ENCODE measurements at places on chromosomes 7 and 10.

- DNase-seq: no peak
These were observed 137.4 kb downstream of the HGF start for GRCh38 chr7:81632418-81632817.

- no peak for DNase-seq
These were observed 61.0 kb upstream of the MKRN1 start for GRCh38 chr7:140540136-140540777.

DNA sequence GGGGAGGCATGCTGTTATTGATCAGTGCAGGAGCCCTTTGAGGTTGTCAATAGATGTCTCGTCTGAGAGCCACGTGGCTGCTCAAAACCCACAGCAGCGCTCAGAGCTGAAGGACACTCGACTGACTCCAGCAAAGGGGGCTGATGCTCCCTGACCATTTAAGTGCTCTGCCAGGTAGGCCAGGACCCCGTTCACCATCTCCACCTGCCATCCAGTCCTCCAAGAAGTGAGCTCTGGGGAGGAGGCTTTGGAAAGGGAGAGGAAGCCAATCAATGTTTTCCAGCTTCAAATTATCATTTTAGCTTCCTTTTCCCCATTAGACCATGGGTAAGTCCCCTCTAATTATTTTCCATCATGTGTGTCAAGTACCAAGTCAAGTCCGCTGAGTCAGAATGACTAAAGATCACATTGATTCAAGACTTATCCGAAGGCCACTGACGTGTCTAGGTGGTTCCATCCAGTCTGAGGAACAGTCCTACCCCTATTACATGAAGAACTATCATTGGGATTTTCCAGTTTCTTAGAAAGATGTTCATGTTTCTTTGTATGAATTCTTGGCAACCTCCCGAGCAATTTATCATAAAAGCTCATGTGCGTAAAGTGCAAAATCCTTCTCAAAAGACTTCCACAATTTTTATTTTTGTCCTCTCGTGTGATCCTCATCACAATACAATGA lies 302.6 kb upstream of the LYZL1 start:
- no peak for DNase-seq

GRCh38 chr7:2138146-2138765 lies 94.5 kb downstream of the MAD1L1 start:
- DNase-seq: no peak

DNA sequence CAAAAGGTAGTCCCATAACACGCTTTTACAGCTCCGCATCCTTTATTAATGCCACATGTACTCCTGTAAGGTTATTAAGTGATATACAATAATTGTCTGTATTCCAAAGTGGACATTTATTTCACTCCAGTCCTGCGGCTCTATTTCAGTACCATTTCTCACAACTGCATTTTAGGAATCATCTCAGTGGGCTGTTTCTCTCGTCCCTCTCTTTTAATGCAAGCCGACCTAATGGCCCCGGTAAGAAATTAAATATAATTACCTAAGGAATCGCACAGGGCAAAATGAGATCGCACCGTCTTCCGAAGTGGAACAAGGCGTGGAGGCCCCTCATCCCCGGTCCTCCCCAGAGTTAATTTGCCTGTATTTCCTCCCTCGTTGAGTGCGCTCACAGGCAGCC lies 216.5 kb downstream of the RAB11FIP2 start:
- DNase-seq: no peak

- no peak for DNase-seq
These were observed 41.5 kb downstream of the GATA3 start for GRCh38 chr10:8095959-8096358.

DNA sequence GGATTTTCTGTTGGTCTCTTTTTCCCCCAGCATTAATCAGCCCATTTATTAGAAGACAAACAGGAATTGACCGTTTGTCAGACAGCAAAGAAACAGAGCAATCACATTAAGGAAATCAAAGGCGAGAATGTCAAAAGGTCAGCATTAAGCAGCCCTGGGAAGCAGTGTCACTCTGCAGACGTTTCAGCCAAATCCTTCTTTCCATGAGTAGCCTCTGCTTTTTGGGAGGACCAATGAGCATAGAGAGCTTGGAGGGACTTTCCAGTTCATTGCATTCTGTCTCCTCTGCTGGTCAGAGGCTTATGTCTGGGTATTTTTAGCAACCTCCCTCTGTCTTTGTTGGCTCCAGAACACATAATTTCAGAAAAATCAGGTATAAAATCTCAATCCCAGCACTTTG lies 481.4 kb downstream of the GALNT17 start:
- DNase-seq: no peak

DNA sequence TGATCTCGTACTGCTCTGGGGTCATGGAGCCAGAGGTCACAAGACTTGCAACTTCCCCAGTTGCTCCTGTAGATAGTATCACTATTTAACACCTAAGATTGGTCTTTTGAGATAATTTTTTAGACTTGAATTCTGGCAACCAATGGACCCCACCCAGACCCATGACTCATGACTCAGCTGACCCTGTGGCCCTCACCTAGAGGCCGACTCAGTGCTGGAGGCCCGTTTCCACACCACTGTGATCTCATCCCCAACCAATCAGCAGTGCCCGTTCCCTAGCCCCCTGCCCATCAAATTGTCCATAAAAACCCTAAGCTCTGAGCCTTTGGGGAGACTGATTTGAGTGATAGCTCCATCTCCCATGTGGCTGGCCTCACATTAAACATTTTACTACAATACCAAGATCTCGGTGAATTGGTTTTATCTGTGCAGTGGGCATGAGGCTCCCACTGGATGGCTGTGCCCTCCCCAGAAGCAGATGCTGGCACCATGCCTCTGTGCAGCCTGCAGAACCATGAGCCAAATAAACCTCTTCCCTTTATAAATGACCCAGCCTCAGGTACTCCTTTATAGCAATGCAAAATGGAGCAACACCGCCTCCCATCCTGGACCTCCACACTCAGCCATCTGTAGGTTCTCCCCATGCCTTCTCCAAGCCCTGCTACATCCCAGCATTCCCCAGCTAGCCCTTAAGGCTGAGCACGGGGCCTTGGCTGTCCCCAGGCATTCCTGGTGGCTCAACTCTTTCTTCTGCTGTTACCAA lies 98.8 kb downstream of the PRKAG2 start:
- no peak for DNase-seq

- DNase-seq: no peak
These were observed 41.5 kb upstream of the SMIM30 start for GRCh38 chr7:113159746-113160339.

- no peak for DNase-seq
These were observed 195.8 kb upstream of the HABP2 start for GRCh38 chr10:113356794-113357680.

DNA sequence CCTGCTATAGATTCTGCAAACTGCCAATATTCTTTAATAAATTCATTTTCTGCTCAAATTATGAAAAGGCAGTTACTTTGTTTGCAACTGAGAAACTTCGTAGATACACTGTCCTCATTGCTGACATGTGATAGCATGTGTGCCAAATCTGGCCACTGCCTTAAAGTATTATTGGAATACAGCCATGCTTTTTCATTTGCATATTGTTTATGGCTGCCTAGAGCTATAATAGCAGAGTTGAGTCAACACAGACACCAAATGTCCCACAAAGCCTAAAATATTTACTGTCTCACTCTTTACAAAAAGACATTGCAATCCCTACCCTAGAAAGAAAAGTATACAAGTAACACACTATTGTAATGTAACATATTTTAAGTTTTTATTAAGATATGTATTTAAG lies 647.4 kb downstream of the XPNPEP1 start:
- no peak for DNase-seq

GRCh38 chr10:99779335-99779734 lies 3.1 kb upstream of the ABCC2 start:
- no peak for DNase-seq
